ENCODE measurements at places on chromosomes 4 and X.

DNA sequence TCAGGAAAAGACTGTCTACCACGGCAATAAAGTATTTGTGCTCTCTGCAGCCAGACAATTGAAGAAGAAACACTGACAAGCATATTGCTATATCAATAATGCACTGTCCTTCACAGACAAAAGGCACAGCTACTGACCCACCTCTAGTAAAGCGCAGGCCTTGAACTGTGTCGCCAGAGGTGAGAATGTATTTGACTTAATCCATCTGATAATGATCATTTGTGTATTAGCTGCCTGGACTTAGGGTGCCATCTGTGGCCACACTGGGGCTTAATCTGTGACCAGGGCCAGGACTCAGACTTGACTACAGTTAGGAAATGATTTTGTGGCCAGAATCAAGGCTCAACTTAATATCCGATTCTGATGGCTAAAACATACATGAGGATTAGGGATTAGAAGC is 260.4 kb downstream of the SMARCA1 start:
- DNase-seq = no peak

GRCh38 chr4:34649716-34650115 is 1594.6 kb downstream of the ARAP2 start:
- DNase-seq = no peak

DNA sequence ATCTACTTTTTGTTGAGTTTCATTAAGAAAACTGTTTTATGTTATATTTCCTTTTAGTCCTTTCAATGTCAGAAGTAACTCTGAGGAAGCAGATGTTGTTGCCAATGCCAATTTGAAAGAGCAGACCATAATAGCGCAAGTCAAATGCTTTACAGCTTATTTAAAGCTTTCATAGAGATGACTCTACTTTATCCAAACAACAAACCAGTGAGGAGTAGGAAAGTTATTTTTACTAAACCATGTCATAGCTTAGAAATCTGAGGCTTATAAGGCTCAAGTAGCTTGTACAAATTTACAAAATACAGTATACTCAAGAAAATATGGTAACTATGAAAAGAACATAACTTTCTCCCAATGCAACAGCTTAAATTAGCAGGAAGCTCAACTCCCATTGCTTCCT is 40.1 kb upstream of the SPOCK3 start:
- no peak for DNase-seq

DNA sequence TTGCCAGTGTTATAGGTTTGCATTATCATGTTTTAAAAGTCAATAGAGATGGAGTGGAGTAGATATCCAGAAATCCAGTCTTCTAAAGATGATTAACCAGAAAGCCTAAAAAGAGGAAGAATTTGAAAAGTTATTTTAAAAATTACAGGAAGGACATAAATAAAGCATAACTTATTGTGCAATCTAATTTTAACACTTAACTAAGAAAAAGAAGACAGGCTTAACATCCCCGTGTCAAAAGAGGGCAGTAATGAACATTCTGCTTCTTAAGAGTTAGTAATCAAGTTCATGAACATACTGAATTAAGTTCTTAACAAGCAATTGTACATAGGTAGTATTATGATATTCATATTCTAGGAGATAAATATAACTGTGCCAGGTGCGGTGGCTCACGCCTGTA is 39.3 kb downstream of the ELF2 start:
- peak; percentile 44 for DNase-seq

DNA sequence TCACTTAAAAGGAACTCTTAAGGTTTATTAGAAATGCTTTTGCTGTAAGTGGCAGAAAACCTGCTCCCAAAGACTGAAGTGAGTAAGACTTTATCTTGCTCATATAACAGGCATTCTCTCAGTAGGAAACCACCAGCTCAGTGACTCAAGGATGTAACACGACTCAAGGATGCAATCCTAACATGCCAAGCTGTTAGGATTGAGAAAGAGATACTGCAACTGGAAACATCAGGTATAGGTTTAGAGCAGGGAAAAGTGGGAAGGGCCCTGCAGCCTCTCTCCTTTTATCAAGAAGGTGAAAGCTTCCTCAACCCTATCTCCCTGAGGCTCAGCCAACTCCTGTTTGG is 11.9 kb upstream of the SLC9A7 start:
- DNase-seq = no peak

- DNase-seq = no peak
Observed at GRCh38 chr4:101019941-101020401, 327.4 kb downstream of the PPP3CA start.

GRCh38 chrX:119406776-119407175 is 7.6 kb downstream of the SLC25A43 start:
- DNase-seq = no peak

GRCh38 chrX:135513130-135513515 is 7.3 kb upstream of the INTS6L start:
- no peak for DNase-seq

DNA sequence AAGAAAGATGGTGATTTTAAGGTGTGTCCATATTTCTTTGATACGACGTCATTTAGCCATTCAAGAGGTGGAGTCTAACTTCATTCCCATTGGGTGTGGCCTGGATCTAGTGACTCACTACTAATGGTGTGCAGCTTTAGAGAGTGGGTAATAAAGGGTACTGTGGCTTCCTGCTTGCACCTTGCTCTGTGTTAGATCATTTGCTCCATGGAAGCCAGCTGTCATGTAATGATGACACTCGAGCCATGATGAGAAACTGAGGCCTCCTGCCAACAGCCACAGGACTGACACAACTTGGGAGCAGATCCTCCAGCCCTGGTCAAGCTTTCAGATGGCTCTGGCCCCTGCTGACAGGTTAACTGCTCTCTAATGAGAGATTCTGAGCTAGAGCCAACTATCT is 82.0 kb downstream of the UNC5C start:
- DNase-seq = no peak

- no peak for DNase-seq
Observed at GRCh38 chrX:57417827-57418226, 131.3 kb downstream of the FAAH2 start.

DNA sequence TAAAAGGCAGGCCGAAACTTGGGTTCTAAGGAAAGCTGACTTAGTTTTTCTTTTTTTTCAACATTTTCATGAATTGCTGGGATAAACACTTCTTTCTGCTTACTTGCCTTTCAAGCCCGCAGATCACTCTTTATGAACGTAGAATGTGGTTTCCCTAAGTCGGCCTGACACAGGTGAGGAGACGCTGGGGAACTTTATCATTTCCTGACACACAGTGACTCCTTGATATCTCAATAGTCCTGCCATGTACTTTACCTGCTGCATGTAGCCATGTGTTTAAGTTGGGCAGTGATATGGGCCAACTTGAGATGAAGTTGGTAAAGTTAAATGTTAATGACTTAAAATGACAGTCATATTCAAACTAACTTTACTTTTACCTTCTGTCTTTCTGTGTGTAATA is 26.6 kb upstream of the SNCA start:
- no peak for DNase-seq

Measured in bone marrow (tissue), 2 donors.